ENCODE measurements at places on chromosomes 5 and 9.

GRCh38 chr5:93887678-93888077 lies 146.3 kb upstream of the POU5F2 start:
- no peak for DNase-seq

GRCh38 chr5:42059291-42059690 lies 134.2 kb downstream of the FBXO4 start:
- DNase-seq = no peak

DNA sequence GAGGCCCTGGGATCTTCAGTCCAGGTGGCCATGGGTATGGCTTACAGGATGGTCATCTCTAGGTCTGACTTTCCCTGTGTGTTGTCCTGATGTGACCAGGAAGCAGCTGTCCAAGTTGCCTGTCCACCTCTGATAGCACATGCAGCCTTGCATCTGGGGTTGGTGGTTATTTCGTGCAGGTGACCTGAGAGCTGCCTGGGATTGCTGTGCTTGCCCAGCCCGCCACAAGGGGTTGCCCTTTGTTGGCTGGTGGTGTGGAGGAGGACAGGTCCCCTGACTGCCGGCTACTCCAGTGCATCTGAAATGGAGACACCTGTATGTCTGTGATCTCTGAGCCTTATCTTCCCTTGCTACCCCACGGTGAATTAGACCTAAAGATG lies 212.6 kb downstream of the ARHGAP26 start:
- no peak for DNase-seq

DNA sequence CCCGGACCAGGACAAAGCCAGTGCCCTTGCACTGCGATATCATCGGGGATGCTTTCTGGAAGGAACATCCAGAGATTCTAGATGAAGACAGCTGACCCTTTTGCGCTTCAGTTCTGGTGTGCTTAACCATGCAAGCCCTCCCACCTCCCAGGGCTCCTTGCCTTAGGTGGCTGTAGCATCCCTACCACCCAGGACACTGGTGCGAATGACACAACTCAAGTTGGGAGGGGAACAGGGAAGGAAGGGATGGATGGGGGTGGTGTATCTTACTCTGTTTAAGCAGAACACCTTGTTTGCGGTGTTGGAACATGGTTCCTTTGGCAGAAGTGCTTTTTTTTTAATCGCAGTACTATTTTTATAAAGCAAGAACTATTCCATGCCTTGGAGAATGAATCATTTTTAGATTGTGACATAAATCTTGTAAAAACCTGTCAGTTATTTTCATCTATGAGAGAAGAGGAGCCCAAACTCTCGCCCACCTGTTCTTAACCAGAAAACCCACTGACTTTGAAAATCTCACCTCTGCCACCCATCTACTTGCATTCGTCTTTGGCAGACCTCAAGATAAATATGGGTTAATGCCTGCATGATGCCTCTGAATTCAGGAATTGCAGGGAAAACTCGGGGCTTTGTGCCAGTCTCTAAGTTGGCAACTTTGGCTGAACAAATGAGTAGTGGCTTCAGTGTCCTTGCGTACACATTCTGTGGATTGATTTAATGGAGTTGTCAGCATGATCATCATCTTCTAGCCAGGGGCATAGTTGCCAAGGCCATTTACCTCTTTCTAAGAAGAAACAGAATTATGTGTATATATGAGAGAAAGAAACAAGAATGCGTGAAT lies 3.9 kb upstream of the LSM11 start:
- no peak for DNase-seq

DNA sequence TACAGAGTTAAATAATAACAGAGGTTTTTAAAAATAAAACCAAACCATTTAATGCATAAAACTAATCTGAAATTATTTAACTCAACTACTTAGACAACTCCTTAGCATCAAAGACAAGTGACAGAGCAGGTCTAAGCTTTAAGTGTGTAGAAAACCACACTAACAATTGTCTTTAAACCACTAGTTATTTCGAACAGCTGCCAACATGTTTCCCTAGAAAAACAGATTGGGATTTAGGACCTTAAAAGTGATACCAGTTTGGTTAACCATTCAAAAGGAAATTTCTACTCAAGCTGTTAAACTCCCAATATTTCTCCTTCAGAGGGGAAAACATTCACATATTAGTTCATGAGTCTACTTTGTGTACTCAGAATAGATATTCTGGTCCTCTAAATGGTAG lies 208.7 kb downstream of the BNC2 start:
- no peak for DNase-seq

GRCh38 chr5:65062469-65063083 lies 293.8 kb downstream of the CWC27 start:
- DNase-seq = peak; percentile 88

- DNase-seq = no peak
Observed at GRCh38 chr9:109629615-109630014, 131.5 kb upstream of the PTPN3 start.

- DNase-seq = peak; percentile 67
Observed at GRCh38 chr9:137302118-137302448, at the start of gene NRARP. NRARP (minus strand) TSS chr9:137302271; CDS start chr9:137301928, 343 bp downstream.

DNA sequence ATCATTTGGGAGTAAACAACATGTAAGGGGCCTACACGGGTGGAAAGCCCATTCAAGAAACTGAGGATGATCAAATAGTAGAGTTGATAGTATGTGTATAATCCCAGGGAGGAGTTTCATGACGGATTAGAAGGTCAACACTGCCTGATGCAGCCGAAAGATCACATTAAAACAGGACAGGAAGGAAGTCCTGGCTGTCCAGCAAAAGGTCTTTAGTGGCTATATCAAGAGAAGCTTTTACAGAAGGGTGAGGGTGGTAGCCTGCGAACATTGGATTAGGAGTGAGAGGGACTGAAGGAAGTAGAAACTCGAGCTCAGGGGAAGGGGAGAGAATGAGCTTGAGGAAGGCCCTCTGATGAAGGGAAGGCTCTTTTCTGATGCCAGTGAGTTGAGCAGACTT lies 36.0 kb downstream of the DOCK8 start:
- no peak for DNase-seq

DNA sequence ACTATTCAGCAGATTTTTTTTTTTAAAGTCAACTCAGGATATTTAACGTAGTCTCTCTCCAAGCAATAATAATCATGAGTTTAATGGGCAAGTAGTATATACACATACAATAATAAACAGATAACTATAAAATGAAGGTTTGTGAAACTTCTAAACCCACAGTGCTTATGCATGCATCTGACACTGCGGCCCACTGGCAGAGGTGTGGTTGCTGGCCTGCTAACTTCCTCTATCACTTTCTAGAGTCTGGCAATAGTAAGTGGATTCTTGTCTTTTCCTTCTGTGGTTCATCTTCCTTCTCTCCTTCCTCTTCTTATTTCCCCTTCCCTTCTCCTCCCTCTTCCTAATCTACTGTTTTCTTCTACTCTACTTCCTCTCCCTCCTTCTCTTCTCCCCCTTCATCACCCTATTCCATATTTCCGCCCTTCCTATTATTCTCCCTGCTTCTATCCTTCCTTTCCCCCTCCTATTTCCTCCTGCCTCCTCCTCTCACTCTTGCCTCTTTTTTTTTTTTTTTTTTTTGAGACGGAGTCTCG lies 18.6 kb upstream of the AGXT2 start:
- no peak for DNase-seq

DNA sequence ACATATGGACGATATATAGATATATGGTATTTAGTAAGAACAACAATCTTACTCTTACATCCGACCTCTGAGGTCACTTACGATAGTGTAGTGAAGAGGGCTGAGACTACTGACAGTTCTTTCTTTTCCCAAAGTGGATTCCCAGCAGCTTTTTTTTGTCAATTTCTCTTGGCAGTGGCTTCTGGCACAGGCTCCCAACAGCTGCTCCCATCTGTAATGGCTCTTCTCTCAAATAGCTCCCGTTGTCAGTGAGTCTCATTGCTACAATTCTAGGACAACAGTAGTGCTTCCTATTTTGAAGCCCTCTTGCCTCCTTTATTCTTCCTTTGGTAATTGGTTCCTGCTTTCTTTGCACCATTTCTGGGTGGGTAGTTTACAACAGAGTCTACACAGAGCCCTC lies 68.4 kb downstream of the SLC25A46 start:
- no peak for DNase-seq

DNA sequence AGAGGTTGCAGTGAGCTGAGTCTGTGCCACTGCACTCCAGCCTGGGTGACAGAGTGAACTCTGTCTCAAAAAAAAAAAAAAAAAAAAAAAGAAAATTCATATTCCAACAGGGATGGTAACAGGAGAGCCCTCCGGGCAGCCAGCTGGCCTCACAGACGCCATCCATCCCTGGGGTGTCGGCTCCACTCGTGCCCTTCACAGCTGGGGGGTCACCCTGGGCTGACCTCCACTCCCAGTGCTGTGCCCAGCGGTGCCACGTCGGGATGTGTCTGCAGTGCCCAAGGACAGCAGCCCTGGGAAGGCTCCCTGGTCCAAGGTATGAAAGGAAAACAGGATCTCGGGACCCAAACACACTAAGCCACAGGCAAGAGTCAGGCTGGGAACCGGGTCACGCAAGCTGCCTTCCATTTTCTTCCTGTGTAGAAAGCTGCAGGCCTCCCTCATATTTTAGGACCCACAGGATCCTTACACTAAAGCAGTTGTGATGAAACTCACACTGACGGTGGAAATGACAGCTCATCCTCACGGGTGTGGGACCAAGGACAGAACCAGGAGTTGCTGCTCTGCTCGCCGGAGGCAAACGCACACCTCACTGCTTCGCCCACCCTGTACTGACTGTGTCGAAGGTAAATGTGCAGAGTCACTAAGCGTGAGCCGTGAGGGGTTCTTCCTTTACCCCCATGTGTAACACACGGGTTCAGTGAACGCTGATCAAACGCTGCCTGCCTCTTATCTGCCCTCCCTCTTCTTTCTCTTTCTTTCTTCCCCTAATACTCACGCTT lies 5.3 kb downstream of the SLC12A7 start:
- no peak for DNase-seq

DNA sequence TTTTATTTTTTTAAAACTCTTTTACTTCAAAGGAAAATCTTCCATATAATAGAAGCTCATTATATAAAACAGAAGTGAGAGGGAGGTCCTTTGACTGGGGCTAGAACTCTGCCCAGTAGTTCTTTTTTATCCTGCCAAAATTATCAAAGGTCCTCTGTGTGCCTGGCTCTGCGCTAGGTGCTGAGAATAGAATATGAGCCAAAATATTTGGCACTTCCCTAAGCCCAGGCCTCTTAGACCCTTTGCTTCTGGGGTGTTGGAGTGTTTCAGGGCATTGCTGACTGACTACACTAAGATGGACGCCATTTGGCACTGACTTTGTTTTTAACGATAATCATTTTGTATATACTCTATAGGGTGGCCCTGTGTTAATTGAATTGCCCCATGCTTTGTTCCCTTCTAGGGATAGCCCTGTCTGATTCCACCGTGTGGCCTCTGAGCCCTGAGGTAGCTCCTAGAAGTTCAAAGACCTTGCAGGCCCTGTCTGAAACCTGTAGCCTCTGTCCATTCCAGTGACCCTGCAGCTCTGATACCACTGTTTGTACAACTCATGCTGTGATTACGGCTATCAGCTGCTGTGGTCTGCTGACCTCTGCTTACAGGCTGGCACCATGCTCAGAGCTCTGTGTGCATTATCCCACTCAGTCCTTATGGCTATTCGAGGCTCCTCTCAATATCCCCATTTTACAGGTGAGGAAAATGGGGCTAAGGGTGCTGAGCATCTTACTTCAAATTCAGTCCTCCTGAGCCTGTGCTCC lies 84.3 kb upstream of the SHB start:
- DNase-seq = no peak

DNA sequence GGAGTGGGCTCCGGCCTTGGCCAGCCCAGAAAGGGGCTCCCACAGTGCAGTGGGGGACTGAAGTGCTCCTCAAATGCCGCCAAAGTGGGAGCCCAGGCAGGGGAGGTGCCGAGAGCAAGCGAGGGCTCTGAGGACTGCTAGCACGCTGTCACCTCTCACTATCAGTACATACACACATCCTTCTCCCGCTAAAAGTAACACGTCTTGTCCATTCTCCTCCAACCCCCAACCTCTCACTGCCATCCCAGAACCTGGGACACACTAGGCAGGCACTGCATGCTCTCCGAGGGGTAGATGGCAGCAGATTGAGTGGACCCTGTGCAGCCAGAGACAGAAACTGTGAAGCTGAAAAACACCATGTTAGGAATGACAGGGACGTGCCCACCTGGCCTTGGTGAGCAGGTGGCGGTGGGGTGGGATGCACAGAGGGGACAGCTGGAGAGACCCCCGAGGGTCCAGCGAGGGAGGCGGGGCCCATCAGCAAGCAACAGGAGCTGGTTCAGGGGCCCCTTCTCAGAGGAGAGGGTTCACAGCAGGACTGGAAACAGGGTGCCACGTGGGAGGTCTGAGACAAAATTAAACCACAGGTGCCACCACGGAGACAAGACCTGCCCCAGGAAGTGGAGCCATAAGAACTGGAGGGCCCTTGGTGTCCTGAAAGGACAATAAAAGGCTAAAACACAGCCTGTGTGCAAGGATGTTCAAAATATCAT lies 16.9 kb downstream of the SEMA4D start:
- DNase-seq = no peak

DNA sequence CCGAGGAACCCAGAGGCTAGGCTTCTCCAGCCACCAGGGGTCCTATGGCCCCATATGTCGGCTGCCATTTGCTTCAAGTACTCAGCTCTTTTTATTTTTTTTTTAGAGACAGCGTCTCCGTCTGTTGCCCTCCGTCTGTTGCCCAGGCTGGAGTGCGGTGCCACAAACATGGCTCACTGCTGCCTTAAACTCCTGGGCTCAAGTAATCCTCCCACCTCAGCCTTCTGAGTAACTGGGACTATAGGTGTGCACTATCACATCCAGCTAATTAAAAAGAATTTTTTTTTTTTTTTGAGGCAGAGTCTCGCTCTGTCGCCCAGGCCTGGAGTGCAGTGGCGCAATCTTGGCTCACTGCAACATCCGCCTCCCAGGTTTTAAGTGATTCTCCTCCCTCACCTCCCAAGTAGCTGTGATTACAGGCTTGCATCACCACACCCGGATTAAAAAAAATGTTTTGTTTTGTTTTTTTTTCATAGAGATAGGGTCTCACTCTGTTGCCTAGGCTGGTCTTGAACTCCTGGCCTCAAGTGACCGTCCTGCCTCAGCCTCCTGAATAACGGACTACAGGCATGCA lies 8.9 kb downstream of the CERCAM start:
- DNase-seq = no peak

GRCh38 chr9:121935739-121936138 lies 157.4 kb downstream of the TTLL11 start:
- DNase-seq = no peak

DNA sequence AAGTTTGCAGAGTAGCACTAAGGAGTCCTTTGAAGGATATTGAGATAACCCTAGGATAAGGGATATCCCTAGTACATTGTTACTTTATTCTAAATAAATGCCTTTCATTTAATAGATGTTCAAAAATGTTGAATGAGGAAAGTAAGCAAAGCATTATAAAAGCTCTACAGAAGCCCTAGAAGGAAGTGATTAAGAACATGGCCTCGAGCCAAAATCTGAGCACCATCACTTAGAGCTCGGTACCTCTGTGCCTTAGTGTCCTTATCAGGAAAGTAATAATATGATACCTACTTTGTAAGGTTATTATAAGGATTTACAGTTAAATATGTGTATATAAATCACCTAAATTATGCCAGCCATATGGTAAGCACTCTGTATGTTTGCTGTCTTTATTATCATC lies 242.6 kb downstream of the KIAA0825 start:
- DNase-seq = peak; percentile 15
